Stimulated activated CD8-positive, alpha-beta memory T cell treated with anti-CD3 and anti-CD28 coated beads, Interleukin-4, amount 100 ng/mL, for 24 hours (primary cell): ENCODE measurements at places on chromosomes 11 and 22.

- no peak for DNase-seq
Observed at GRCh38 chr11:36371181-36371580, 75.1 kb downstream of the PRR5L start.

DNA sequence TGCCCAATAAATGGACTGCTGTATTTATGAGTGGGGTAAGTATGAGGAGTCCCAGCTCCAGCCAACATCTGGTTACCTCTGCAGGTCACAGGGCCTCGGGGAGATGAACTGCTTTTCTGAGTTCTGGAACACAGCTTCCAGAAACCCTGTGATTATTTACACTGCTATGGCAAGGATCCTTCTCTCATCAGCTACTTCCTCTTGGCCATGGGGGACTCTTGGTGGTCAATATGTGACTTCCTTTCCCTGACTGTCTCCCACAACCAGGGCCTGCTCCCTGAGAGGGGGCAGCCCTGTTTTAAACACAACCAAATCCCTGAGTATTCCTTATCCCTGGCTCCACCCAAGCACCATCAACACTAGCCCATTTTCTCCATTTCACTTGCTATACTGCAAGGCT lies 10.0 kb downstream of the RHOG start:
- no peak for DNase-seq

- no peak for DNase-seq
Observed at GRCh38 chr11:69965821-69966582, 112.1 kb upstream of the ANO1 start.

DNA sequence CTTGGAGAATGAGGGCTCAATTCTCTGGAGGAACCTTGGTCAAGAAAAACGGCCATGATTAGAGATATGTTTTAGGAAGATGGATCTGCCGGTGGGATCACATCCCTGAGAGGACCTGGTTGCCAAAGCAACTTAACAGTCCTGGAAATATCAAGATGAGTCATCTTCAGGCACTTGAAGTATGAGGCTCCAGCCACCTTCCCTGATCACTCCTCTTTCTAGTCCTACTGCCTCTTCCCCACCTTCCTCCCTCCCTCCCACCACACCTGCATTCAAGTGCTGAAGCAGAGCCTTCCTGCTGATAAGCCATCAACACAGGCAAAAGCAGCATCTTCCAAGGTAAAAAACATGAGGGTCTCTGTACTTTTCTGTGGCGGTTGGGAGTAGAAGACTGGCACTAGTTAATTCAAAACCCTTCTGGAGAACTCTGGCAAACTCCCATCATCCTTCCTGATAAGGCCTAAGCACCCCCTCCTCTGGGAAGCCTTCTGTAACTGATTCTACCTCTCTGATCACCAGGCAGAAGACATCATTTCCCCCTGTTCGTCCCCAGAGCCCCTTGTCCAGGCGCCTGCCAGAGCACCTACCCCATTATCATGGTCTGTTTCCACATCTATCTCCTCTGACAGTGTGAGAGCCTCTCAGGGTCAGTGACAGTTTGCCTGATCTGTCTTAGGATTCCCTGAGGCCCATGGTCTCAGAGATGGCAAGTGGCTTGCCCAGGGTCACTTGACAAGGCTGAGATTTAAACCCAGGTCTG lies 79.8 kb downstream of the CLPB start:
- DNase-seq: no peak

- no peak for DNase-seq
Observed at GRCh38 chr11:14262271-14262846, 96.6 kb downstream of the RRAS2 start.

- DNase-seq: no peak
Observed at GRCh38 chr11:110850846-110851245, 138.6 kb upstream of the ARHGAP20 start.
